T-helper 22 cell (primary cell): ENCODE measurements at places on chromosomes 16 and 17.

GRCh38 chr17:31517524-31517923 lies 126.0 kb downstream of the RAB11FIP4 start:
- no peak for DNase-seq

DNA sequence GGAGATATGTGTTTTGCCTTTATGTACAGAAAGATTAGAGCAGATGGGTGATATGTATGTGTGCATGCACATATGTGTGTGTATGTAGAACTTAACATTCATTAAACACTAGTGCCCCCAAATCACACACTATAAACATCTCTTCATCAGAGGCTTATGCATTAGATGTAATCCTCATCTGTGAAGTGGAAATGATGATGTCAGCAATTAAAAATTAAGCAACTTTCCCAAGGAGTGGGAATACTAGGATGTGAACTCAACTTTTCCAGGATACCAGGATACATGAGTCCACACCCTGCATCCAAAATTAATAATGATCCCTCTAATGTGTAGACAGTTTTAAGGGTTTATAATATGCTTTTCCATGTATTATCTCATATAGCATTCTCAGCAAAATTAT lies 127.7 kb upstream of the ADAMTS18 start:
- no peak for DNase-seq

DNA sequence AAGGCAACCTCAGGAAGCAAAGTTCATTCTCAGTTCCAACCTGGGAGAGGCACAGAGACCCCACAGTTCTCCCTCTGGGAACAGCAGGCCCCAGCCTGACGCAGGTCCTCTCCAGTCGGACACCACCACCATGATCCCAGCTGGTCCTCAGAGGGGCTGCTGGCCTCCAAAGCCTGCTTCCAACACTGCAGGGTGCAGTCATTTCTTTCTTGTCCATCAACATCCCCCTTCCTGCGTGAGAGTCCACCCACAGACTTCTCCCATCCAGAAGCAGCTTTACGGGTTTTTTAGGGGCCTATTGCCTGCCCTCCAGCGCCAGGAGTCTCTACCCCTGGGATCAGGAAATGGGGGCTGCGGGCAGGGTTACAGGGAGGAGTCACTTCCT lies 29.3 kb upstream of the TNRC6C start:
- no peak for DNase-seq

GRCh38 chr17:82400830-82401229 lies 17.3 kb upstream of the HEXD start:
- no peak for DNase-seq

GRCh38 chr16:22318690-22319358 lies 21.6 kb downstream of the POLR3E start:
- peak; percentile 19 for DNase-seq

GRCh38 chr17:2065949-2066400 lies 11.1 kb downstream of the HIC1 start:
- DNase-seq = no peak

- no peak for DNase-seq
Measured at GRCh38 chr17:73465130-73465952, 153.5 kb upstream of the CDC42EP4 start.

- DNase-seq = no peak
Measured at GRCh38 chr17:81939881-81940385, 2.8 kb upstream of the PYCR1 start.

- DNase-seq = no peak
Measured at GRCh38 chr16:35751191-35751941, 2292.0 kb downstream of the TP53TG3F start.

GRCh38 chr17:33976831-33977230 lies 278.3 kb upstream of the CCL2 start:
- DNase-seq = no peak

DNA sequence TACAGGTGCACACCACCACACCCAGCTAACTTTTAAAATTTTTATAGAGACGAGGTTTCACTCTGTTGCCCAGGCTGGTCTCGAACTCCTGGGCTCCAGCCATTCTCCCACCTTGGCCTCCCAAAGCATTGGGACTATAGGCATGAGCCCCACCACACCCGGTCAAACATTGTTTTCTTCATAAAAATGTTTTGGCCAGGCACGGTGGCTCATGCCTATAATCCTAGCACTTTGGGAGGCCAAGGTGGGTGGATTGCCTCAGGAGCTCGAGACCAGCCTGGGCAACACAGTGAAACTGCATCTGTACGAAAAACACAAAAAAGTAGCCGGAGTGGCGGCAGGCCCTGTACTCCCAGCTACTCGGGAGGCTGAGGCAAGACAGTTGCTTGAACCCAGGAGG lies 12.1 kb downstream of the TMC6 start:
- DNase-seq = no peak

DNA sequence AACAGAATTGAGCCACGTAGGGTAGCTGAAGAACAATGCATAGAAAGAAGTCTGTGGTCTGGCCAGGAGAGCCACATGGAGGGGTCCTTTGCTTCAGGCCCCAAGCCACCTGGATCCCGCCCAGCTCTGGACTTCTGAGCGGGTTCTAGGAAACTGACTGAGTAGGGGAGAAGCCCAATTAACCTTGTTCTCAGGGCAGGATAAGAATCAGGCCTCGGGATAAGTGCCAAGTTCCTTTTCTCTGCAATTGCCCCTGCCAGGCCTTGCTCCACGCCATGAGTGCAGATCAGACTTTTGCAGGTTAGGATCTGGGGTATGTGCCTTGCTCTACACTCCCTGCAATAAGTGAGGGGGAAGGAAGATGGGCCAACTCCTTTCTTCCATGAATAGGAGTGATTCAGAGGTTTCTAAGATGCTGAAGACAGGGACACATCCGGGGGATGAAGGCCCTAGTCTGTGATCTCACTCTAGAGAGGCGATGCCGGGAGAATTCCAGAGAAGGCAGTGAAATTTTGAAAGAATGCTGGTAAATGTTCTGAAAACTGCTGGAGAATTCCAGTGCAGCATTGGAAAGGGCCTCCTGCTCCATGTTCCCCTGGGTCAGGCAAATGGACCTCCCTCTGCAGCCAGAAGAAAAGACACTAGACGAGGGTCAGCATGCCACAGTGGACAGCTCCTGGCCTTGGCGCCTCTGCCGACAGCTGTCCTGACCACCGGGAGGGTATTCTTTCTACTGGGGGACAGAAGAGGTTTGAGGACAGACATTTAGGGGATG lies 5.8 kb downstream of the NEUROD2 start:
- no peak for DNase-seq

DNA sequence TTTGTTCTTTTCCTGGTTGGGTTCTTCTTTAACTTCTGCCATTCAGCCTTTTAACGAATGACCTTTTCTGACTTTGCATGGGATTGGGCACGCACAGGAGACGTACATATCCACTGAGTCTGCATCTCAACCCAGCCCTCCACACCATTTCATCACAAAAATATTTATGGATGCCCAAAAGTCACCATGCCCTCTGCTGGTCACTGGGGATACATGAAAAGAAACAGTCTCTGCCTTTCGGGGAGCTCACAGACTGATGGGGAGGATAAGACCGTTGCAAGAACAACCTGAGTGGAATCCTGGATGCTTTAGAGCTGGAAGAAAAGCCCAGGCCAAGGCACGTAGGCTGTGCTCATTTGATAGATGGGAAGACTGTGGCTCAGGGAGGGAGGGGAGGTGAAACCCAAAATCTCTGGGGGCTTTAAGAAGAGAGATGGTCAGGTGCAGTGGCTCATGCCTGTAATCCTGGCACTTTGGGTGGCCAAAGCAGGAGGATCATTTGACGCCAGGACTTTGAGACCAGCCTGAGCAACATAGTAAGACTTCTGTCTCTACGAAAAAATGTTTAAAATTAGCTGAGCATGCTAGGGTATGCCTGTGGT lies 7.9 kb upstream of the MT2A start:
- no peak for DNase-seq

DNA sequence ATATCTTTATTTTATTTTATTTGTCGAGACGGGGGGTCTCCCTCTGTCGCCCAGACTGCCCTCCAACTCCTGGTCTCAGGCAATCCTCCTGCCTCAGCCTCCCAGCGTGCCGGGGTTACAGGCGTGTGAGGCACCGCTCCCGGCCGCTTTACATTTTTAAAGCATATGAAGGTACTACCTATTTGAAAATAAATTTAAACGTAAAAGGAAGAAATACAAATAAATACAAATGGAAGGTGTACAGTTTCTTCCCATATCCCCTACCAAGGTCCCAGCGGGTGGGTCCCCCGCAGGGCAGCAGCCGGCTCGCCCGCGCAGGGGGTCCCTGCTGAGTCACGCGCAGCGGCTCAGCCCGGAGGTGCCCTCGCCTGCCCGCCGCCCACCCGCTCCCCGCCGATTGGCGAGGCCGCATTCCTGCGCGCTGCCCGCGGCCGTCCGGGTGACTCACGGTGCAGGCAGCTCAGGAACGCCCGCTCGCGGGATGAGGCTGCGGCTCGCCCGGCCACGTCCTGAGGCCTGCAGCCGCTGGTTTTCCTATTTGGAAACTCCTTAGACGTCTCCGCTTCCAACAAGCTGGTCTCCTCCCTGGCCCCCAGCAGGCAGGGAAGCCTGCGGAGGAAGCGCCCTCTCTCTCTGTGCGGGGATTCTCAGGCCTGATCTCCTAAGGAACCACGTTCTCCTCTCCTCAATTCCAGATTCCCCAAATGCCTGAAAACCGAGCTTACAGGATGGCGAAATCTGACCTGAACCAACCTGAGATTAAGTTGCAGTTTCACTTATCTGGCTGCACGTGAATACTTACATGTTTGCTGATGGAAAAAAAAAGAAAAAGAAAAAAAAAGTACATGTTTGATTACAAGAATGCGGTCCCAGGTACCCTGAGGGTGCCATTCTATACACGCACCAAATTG lies 54.8 kb upstream of the MAP3K14 start:
- DNase-seq = no peak

DNA sequence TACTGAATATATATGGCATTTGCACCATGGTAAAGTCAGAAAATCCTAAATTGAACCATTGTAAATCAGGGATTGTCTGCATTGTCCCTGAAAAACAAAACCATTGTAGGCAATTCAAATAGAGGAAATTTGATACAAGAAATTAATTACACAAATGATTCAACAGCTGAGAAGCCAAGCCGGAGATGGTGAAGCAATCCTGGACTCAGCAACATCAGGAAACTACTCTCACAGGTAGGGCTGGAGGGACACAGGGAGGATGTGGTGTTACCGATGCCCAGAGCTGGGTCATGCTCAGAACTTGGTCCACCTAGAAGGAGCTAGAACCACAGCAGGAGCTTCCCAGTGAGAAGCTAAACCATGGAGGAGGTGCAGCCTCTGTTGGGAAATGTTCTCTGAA lies 18.5 kb upstream of the SCNN1B start:
- DNase-seq = no peak

- DNase-seq = no peak
Measured at GRCh38 chr17:80790021-80790765, 201.4 kb upstream of the CHMP6 start.
